ENCODE measurements at places on chromosomes 6 and 20.
A peak's percentile ranks its signal among the peaks of the same experiment; 100 is the strongest.

DNA sequence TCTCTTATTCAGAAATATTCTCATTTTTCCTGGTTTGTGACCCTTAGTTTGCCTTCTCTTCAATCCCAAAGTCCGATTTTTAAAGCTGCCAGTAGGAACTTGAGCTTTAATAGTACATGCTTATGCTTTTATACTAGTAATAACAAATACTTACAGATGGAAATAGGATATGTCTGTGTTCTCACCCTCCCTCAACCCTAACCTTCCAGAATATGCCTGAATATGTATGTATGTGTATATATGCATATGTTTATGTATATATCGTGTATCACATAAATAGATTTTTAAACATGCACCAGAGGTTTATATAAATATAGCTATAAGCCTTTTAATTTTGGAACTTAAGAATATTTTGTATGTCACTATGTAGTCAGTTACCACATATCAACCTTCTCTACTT is 38.8 kb downstream of the CDYL start:
- DNase-seq = no peak

DNA sequence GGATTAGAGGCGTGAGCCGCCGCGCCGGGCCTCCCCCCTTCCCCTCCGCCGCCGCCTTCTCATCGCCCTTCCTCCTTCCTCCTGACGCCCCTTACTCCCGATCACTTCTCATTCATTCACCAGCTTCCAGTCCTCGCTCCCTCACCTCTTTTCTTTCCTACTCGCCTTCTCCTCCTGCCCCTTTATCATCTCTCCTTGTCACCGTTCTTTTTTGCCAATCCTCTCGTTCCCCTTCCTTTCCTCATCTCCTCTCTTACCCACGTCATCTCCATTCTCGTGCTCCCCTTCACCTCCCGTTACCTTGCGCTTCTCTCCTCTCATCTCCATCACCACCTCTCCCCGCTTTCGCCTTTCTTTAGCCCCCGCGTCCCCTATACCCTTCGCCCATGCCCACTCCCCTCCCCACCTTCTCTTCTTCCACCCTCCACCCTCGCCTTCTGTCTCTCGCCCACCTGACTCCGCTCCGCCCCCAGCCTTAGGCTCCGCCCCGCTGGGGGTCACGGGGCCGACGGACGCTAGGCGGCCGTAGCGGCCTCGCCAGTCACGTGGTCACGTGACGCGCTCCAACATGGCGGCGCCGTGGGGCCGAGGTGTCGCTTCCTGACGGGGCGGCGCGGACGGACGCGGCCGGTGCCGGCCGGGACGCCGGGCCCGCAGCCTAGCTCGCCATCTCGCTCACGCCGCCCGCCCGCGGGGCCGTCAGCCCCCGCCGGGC is at the start of gene ARFGEF2:
TSS of gene ARFGEF2 (plus strand) at position 544 of the 715 bp plus-strand sequence. CDS start 179 bp downstream, outside the sequence.
- peak; percentile 65 for DNase-seq

DNA sequence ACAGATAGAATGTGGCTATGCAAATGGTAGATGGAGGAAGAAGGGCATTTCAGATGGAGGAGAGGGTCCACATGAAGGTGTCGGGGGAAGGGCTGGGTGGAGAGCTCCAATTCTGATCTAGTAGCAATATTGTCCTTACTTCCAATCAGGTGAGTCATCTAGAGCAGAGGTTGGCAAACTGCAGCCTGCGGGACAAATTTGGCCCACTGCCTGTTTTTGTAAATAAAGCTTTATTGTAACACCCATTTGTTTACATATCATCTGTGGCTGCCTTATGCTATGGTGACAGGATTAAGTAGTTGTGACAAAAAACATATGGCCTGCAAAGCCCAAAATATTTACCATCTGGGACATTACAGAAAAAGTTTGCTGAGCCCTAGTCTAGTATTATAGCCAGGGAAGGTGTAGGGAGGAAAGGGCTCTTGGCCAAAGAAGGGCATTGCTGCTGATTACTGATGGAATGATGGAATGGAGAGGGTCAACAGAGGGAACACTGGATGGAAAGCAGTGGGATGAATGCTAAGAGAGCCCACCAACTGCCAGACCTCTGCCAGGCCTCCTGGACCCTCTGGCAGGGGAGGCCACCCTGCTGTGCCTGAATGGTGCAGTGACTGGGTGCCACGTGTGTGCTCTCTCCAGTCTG is 79.8 kb downstream of the SLC22A23 start:
- DNase-seq = no peak

- no peak for DNase-seq
Measured at GRCh38 chr6:149318581-149319286, 1.2 kb downstream of the TAB2 start.

DNA sequence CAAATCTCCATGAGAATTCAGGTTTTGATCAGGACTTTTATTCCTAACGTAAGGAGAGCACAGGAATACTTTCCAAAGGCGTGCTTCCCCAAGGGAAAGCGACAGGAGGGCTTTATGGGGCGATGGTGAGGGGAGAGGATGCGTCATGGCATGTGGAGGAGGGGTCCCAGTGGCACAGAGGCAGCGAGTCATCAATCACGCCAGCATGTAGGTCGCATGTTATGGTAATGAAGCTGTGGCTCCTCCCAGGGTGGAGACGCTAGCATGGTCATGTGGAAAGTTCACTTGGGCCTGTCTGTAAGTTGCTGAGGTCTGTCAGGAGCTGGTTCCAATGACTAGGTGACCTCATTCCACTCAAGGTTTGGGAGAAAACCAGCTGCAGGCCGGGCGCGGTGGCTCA is 35.3 kb upstream of the PAX1 start:
- no peak for DNase-seq

DNA sequence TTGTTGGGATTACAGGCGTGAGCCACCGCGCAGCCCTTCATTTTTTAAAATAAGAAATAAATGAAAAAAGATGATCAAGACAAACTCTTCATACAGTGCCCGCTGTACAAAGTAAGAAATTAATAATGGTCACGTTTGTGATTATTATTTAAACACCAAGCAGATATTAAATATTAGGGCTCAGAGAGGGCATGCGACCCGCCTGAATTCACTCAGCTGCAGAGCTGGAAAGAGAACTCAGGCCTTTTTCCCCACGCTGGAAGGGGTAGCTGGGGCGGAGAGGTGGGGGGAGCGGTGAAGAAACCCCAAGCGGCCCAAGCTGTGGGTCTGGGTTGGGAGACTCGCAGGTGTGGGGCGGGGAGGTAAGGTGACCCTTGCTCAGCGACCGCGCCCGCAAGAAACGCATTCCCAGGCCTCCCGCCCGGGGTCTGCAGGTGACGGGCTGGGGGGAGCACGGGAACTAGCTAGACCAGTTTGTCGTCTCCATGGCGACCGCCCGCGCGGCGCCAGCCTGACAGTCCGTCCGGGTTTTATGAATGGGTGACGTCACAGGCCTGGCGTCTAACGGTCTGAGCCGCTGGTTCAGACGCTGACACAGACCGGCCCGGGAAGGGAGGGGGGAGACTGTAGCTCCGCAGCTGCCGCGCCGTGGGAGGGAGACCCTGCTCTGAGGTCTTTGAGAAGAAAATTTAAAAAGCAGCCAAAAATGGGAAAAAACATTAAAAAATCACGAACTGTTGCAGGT is 1.1 kb upstream of the ID1 start:
- DNase-seq = peak; percentile 95

DNA sequence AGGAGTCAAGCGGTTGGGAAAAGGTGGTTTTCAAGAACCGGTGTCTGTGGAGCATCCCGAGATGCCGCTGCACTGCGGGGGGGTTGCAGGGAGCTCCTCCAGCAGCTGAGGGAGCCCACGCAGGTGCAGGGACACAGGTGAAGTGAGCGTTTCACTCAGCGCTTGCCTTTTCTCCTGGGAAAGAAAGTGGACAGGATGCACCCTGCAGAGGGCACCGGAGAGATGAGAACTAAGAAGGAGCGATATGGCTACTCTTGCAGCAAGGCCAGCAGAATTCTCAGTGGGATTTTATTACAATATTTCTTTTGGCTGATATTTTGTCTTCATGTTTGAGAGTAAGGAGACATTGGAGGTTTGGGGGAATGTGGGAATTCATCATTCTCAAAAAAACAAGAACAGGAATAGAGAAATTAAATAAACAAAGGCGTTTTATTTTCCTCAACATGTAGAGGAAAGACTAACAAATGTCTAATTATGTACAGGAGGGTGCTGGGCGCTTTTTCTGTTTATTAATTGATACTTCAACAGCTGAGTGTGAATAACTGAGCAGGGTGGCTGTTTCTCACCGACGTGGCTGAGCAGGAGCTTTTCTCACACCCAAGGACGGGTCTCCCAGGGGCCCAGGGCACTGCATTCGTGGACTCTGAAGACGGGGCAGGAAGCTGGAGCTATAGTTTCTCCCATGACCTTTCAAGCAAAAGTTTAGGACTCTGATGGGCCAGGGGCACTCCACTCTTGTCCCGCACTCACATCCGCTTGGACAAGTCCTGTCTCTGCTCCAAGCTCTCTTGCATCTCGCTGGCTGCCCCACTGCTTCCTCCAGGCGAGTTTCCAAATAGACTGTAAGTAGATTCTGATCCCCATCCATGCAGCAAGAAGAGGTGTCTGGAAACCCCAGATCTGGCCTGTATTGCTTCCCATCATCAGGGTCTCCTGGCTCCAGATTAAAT is 176.1 kb downstream of the SMOC2 start:
- DNase-seq = no peak

- DNase-seq = no peak
Measured at GRCh38 chr6:142420802-142421201, 119.0 kb downstream of the ADGRG6 start.

- no peak for DNase-seq
Measured at GRCh38 chr6:107235511-107235910, 120.2 kb upstream of the BEND3 start.

GRCh38 chr6:3695065-3695817 is 56.3 kb downstream of the PXDC1 start:
- DNase-seq = no peak

DNA sequence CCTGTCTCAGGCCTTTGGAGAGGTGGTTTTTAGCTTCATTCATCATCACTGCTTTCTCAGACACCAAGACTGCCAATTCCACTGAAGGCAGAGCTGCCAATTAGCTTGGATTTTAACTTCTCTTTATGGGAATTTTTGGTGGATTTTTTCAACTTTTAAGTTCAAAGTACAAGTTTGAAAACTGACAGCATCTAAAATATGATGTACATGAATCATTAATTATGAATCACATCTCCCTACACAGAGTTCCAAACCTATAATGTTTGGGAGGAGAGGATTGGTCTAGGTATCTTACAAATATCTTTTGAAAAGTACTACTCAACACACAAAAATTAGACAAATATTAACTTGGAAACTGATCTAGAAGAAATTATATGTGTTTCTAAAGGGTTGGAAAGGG is 25.5 kb downstream of the CNKSR3 start:
- DNase-seq = no peak

GRCh38 chr6:48280035-48280620 is 169.1 kb upstream of the PTCHD4 start:
- no peak for DNase-seq

GRCh38 chr6:139650941-139651340 is 276.5 kb upstream of the CITED2 start:
- no peak for DNase-seq

- no peak for DNase-seq
Measured at GRCh38 chr6:90918361-90918760, 331.5 kb upstream of the MAP3K7 start.

GRCh38 chr6:148967541-148967956 is 220.7 kb downstream of the UST start:
- no peak for DNase-seq

DNA sequence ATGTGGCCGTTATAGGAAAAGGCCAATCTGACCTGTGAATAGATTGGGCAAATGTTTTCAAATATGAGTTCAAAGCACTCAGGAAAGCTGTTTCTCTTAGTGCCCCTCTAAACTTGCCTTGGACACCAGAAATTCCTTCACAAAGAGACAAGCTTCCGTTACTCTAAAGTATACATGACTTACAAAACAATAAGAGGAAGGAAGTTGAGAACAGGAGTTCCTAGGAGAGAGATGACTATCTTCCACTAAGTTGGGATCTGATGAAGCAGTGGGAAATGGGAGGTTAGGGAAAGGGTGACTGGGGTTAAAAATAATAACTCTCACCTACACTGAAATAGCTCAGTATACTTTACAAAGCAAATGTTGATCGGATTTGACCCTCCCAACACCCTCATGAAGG is 50.0 kb downstream of the ISM1 start:
- no peak for DNase-seq

- no peak for DNase-seq
Measured at GRCh38 chr6:24699521-24700359, 19.2 kb downstream of the C6orf62 start.

DNA sequence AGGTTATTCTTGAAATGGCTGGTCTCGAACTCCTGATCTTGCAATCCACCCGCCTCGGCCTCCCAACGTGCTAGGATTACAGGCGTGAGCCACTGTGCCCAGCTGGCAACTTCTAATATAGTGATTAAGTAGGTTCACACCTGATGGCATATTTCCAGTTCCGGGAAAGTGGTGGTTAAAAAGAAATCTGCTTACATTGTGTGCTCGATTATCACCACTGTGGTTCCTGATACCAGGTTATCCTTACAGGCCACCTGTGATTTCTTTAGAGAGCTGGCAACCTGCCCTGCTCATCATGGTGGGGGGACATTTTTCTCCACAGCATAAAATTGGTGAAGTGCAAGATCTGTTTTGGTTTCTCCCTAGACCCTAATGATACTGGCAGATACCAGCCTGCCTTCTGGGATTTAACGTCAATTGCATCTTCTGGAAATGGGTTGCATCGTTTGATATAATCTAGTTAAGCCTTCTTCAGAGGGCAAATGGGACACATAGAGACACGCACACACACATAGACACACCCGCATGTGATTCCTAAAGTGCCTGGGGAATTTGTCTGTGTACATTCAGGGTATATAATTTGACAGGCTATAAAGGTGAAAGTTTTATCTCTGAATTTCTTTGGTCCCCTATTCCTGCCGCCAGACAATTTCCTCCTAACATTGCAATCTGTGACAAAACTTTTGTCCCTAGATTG is 49.7 kb upstream of the CITED2 start:
- no peak for DNase-seq

DNA sequence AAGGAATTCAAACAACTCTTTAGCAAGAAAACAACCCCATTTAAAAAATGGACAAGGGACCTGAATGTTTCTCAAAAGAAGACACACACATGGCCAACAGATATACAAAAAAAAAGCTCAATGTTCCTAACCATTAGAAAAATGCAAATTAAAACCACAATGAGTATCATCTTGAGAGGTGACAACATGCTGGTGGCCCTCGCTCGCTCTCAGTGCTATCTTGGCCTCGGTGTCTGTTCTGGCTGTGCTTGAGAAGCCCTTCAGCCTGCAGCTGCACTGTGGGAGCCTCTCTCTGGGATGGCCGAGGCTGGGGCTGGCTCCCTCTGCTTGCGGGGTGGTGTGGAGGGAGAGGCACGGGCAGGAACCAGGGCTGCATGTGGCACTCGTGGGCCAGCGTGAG is 13.4 kb downstream of the SPINT4 start:
- DNase-seq = no peak

GRCh38 chr20:63224412-63225081 is 8.6 kb upstream of the YTHDF1 start:
- DNase-seq = peak; percentile 87
